ENCODE measurements at places on chromosomes 2 and 18.

GRCh38 chr2:170098626-170099312 is 79.2 kb upstream of the MYO3B start:
- no peak for DNase-seq

- no peak for DNase-seq
Measured at GRCh38 chr2:16171425-16171920, 231.1 kb downstream of the MYCN start.

GRCh38 chr18:8264861-8265411 is 344.3 kb upstream of the RAB12 start:
- DNase-seq, result peak; percentile 36

DNA sequence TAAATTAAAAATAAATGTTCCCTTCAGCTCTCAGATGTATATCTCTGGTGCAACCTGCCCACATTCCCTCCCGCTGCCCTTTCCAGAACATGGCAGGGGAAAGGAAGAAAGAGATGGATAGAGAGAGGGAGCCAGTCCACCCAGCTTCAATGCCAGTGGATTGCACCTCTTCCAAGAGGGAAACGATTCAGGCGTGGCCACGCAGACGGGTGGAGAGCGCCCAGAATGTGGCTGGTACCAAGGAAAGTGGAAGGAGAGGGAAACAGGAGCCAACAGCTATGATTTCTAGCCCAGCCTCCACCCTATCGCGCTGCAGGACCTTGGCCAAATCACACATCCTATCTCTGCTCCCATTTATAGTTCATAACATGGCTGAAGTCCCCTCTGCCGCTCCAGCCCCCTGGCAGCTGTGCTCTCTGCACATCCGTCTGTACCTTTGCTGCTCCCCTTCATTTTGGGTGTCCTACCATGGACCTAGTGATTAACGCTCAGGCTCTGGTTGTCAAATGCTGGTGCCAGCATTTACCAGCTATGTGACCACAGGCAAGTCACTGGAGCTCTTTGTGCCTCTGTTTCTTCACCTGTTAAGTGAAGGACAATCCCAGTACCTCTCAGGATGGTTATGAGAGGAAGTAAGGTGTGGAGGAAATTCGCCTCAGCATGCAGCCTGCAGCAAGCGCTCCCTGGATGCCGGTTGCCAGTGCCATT is 66.5 kb downstream of the SFXN5 start:
- DNase-seq, result no peak

DNA sequence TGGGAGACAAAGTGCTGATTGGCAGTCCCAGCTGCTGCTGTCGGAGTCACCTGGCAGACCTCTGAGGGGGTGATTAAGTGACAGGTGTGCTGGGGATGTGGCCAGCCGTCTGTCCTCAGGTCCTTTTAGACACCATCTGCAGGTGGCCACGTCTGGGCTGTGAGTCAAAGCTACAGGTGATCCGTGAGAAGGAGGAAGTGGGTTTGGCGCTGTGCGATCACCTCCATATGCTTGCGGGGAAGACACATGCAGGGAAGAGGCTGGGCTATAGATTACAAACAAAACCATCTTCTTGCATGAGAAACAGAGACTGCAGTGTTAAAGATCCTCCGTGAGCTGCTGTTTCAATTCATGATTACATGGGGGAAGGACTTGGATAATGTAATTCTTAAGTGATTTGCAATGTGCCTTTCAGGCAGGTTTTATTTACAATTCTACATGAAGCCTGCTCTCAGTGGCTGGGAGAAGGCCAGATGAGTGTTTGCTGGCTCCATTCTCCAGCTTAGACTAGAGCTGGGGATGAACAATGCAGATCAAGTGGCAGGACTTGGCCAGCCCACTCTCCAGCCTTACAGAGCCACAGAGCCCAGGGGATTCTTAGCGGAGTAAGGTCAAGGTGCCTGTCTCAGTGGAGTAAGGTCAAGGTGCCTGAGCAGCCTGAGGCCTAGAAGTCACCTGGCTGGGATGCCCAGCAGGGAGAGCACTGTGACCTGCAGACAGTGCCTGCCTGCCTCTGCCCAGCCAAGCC is 87.8 kb downstream of the LYPD1 start:
- DNase-seq, result no peak

DNA sequence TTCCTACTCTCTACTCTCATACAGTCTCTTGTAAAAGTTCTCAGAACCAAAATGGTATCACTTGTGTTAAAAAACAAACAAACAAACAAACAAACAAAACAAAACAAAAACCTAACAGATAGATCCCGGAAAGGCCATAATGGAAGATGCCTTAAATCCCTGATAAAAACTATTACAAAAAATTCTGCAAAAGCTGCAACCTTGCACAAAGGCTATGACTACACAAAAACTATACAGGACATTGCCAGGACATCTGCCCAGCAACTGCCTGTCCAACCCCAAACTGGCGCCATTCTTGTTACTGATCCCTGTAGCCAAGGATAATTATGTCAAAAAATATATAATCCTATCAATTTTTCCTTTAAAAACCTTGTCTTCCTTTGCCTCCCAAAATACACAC is 36.3 kb upstream of the LONRF2 start:
- no peak for DNase-seq

DNA sequence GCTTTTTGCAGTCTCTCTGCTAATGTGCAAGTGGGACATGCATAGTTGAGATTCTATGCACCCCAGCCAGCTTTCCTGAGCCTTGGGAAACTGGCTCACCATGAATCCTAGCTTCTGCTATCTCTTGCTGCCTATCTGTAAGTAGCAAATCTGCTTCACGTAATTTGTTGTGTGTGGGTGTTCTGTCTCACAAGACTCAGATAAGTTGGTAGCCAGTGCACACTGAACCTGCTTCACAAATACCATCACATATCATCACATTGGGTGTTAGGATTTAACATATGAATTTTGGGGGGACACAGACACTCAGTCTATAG is 13.9 kb upstream of the VRK2 start:
- DNase-seq, result no peak

DNA sequence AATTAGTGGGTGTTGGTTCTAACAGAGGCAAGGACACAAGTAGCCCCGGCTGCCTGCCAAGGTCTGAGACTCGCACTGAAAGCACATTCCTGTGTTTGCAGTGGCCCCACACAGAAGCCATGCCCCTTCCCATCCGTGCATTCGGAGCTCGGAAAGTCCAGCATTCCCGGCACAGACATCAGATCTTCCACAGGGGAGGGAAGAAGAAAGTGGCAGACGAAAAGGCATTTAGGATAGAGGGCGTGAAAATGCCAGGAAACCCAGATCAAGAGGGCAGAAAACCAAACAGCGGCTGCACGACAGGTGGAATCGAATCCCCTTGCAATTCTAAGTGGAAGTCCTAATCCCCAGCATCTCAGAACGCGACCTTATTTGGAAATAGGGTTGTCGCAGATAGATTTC is 105.5 kb upstream of the ASB18 start:
- no peak for DNase-seq

DNA sequence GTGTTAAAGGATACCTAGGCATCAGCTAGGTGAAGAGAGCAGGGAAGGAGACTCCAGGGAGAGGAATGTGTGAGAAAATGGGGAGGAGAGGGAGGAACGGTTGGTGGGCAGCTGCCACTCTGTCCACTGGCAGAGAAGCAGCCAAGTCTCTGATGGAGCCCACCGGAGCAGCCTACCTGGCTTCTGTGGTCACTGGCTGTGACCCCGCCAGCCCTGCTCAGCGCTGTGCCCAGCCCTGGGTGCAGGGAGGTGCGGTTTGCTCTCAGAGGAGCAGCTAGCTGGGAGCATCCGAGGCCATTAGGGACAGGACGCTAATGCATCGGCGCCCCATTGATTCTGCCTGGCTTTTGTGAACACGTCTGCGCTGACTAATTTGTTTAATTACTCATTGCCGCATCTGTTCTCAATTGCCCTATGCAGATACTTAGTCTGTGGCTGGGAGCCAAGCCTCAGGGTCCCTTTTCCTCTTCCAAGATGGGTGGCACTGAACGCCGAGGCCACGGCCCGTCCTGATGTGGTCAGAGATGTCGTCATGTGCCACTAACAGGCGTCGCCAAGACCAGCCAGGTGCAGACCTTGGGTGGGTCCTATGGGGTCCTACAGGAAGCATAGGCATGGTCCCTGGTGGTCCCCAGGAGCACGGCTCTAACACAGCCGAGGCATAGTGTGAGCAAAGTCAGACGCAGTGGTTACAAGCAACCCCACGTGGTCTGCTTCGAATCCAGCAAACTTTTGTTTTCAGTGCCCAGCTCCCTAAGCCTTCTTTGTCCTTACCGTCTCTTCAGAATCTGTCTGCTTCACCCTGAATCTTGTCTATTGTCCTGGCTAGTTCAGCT is 82.0 kb downstream of the RRM2 start:
- peak; percentile 82 for DNase-seq

DNA sequence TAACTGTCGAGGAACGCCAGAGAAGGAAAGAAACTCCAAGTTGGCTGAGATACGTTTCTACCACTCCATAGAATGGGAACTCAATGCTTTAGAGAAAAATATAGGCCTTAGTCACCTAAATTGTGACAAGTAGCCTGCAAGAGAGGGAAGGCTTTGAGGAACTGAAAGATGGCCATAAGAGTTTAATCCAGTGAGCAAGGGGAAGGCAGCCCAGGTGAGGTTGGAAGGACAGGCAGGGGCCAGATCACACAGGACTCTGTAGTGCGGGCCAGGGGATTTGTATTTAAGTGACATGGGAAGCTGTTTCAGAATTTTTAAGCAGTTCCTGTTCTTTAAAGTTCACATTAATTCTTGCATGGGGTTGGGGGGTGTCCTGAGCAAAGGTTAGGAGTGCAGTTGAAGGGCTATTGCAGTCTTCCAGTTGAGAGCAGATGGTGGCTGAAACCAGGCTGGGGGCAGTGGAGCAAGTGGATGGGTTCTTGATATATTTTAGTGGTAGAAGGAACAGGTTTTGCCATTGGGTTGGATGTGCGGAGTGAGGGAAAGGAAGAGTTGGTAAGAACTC is 138.9 kb upstream of the PELI1 start:
- DNase-seq, result no peak

DNA sequence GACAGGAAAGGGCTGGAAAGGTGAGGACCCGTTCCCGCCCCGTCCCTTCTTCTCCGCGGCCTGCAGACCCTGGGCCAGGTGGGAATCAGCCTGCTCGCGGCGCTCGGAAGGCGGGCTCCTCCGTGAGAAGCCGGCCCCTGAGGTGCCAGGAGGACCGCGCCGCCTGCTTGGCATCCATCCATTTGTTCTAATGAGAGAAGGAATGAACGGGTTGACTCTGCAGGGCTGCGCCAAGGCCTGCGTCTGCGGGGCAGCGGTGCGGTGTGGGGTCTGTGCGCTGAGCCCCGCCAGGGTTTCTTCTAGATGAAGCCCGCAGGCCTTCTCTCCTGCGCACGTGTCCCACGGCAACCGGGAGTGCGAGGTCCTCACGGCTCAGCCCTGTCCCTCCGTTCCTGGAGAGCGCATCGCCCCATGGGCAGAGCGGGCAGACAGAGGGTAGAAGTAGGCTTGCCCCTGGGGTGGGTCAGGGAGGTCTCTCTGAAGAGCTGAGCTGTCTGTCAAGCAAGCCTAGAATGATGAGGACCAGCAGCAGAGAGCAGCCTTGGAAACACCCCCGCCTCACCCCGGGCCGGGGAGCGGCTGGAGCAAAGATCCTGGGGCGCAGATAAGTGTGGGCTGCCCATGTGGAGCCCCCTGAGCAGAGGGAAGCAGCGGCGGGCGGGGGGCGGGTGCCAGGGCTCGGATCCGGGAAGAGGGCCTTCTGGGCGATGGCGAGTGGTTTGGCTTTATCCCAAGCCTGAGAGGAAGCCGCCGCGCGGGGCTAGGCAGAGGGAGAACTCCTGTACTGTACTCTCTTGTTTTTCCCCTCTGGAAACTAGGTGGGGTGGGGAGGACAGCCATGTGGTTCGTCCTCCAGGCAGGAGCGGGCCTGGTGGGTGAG is 27.9 kb upstream of the HS6ST1 start:
- no peak for DNase-seq

- no peak for DNase-seq
Measured at GRCh38 chr2:56918790-56919189, 735.0 kb downstream of the CCDC85A start.

GRCh38 chr2:58448065-58448507 is 207.0 kb upstream of the FANCL start:
- peak; percentile 78 for DNase-seq

GRCh38 chr2:173763641-173764040 is 201.5 kb downstream of the SP3 start:
- no peak for DNase-seq

DNA sequence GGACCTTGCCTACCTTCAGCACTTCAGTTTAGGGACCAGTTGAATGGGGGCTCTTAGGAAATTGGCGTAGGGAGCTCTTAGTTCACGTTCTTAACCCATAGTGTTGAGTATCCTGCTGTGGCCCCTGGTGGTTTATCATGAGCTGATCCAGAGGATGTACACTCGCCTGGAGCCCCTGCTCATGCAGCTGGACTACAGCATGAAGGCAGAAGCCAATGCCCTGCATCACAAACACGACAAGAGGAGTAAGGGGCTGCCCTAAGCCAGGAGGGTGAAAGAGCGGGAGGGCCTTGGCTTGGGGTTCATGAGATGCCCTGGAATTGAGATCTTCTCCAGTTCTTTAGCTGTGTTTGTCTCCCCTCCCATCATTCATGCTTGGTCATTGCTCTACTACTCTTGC is 2.9 kb downstream of the RETREG2 start:
- DNase-seq, result no peak

DNA sequence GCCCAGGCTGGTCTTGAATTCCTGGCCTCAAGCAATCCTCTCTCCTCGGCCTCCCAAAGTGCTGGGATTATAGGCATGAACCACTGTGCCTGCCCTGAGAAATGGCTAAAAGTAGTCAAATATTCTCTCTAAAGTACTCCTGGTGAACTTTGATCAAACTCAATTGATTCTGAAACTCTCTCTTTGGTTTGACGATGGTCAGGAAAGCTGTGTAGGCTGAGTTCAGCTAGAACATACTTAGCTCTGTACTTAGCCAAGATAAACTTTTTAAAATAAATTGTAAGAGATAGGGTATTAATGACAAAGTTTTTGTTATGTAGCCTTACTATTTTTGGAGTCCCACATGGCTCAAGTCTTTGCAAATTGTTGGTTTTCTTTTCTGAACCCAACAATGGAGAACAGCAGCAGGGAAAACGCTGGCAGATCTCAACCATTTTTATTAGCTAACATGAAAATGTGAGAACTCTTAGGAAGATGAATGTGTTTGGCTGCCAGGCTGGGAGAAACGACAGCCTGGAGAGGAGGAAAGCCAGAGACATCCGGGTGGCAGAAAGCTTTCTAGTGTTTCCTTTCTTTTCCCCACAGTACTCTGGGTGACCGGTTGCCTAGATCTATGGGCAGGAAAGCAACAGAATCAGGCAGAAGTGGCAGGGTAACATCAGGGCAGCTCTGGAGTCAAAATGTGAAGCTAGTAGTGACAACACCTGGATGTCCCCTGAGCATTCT is 193.0 kb upstream of the LHCGR start:
- DNase-seq, result no peak

- DNase-seq, result no peak
Measured at GRCh38 chr2:102053096-102053495, 61.3 kb downstream of the IL1R2 start.
